Fibroblast of villous mesenchyme (primary cell): ENCODE measurements at places on chromosomes 1 and 21.

DNA sequence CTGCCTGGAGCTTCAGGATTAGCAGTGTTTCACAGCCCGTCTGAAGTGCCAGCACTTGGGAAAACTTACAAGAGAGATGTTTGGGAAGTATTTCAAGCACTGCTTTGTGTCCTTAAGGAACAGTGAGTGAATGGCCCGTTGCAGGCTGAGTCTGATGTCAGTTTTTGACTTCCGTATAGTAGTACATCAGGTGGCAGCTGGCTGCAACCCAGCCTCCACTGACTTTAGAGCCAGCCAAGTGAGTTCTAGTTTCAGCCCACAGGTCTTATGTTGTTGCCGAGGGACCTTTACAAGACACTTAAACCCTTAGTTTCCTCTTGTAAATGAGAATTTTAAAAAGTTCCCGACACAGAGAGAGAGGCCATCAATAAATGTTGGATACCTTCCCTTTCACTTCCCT lies 35.0 kb downstream of the UCK2 start:
- DNase-seq: no peak

DNA sequence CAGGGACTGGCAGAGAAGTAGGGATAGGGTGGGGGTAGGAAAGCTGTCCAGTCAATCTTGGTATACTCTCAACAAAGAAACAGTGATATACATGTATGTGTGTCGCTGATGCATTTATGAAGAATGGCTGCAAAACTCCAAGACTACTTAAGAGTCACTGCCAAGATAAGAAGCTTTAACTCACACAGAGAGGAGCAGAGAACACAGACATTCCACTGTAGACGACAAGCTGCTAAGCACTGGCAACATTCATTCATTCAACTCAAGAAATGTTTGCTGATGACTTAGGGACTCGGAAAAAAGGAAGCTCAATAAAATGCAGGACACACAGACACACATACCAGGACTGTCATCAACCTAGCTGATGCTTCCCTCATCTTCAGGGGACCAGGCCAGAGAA lies 5.5 kb downstream of the CTNNBIP1 start:
- no peak for DNase-seq

DNA sequence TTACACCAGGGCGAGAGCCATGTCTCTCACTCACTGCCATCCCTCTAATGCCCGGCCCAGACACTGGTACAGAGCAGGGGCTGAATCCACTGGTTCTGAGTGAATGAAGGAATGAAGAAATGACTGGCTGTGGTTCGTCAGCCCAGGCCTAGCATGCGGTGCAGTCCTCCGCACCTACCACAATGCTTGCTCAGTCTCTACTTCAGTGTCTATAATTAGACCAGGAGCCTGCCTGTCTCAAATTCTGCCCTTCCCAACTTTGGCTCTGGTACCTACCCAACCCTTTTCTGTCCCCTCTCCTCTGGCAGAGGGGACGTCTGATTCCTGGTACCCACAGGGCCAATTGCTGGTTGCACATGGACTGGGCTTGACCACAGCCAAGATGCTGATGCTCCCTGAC lies 118.2 kb upstream of the GRIK3 start:
- no peak for DNase-seq

GRCh38 chr1:186838380-186839040 lies 9.8 kb downstream of the PLA2G4A start:
- DNase-seq: no peak

DNA sequence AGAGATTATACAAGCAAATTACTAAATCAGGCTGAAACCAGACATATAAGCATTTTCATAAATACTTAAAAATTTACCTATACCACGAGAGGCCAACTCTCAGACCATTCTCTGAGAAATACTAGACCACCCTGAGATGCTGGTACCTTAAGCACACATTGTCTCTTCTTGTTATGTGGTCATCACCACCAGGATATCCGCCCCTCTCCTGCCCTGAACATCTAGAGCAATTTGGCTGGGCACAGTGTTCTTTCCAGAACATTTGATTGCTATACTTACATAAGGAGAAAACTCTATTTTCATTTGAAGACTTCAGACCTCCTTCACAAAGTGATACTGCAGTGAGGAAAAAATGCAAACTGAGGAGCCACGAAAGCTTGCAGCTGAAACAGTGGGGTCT lies 36.2 kb upstream of the DUSP10 start:
- DNase-seq: no peak

GRCh38 chr1:204647114-204647804 lies 38.3 kb downstream of the LRRN2 start:
- DNase-seq: peak; percentile 65
